ENCODE measurements at places on chromosomes 7 and 10. TPM values are rescaled to one million over a fixed set of nuclear protein-coding genes. Genes with fewer than 3 reads are reported as not detected.

Gene FEZF1
- polyA plus RNA-seq, result not detected

Gene EGR2
- 0.47 TPM for polyA plus RNA-seq

Gene ADAMTS14
- polyA plus RNA-seq, result 1.2 TPM

Gene RPEL1
- polyA plus RNA-seq, result 0.08 TPM

GRCh38 chr10:96588060-96588554, 1.3 kb upstream of the TM9SF3 start:
- peak; percentile 11 for DNase-seq
- no peaks in the 10 kb centered on the region for H3K27me3 ChIP-seq
- peak overlapping the region; percentile 92 for H3K4me3 ChIP-seq
- H3K4me1 ChIP-seq, result peaks cover 13% of the 10 kb centered on the region
- H3K36me3 ChIP-seq, result no peaks in the 10 kb centered on the region
